ENCODE measurements at places on chromosomes 2 and 18.

GRCh38 chr18:32378705-32379104 lies 92.0 kb downstream of the GAREM1 start:
- no peak for DNase-seq

DNA sequence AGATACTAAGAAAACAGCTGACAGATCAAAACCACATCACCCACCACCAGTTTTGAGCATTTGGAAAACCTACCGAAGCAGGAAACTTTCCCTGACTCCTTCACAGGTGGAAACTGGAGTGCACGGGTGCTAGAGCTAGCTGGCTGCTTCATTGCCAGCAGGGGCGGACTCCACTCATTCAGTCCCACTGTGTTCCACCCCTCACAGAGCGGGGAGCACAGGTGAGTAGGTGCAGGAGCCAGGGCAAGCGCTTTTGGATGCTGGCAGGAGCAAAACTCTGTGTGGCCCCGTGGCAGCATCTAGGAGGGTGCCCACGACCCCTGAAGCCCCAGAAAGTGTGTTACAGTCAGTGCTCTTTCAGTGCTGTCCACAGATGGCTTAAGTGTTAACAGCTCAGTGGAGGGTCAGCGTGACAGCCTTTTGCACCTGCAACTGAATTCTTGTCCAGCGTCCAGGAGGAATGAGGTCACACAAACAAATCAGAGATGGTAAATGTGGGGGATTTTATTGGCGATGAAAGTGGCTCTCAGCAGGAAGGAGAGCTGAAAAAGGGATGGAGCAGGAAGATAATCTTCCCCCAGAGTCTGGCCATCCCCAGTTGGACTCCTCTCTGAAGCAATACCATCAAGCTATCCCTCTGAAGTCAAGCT lies 71.1 kb downstream of the TMEM163 start:
- DNase-seq, result no peak

- no peak for DNase-seq
Measured at GRCh38 chr18:73924307-73924706, 223.3 kb downstream of the FBXO15 start.

GRCh38 chr2:37698931-37699481 lies 27.6 kb upstream of the CDC42EP3 start:
- no peak for DNase-seq

GRCh38 chr2:177270531-177270930 lies 6.0 kb upstream of the NFE2L2 start:
- DNase-seq, result no peak

DNA sequence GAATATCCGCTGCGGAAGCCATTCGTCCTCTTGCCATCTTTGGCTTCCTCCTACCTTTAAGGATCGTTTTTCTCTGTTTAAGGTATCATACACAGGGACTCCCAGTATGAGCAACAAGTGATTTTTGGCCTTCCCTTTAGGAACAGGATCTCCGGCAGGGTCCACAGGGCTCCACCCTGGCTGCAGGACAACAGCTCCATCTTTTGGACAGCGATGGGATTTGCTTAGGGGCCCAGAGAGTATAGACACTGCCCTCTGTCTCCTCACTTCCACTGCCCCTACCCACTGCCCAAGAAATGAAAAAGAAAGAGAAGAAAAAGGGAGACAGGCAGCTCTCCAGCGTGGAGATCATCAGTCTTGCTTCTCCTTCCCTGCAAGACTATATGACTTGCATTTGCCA lies 224.5 kb downstream of the UXS1 start:
- DNase-seq, result no peak

GRCh38 chr2:149055751-149056150 lies 17.3 kb downstream of the LYPD6B start:
- no peak for DNase-seq

DNA sequence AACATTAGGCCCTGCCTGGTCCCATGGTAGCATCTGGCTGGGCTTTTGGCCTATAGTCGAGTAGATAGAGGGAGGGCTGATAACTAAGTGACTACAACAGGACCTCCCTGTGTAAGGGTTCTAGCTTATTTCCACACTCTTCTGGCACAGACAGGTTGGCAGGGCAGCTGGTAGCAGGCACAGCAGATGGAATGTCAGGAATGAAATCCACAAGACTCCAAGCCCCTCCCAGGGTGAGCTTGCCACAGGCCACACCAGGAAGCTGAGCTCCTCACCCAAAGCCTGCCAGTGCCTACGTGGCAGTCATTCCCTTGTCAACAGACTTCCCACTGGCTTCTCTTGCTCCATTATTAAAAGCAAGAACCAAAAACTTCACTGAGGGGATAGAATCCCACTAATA lies 20.7 kb upstream of the C1QL2 start:
- no peak for DNase-seq

DNA sequence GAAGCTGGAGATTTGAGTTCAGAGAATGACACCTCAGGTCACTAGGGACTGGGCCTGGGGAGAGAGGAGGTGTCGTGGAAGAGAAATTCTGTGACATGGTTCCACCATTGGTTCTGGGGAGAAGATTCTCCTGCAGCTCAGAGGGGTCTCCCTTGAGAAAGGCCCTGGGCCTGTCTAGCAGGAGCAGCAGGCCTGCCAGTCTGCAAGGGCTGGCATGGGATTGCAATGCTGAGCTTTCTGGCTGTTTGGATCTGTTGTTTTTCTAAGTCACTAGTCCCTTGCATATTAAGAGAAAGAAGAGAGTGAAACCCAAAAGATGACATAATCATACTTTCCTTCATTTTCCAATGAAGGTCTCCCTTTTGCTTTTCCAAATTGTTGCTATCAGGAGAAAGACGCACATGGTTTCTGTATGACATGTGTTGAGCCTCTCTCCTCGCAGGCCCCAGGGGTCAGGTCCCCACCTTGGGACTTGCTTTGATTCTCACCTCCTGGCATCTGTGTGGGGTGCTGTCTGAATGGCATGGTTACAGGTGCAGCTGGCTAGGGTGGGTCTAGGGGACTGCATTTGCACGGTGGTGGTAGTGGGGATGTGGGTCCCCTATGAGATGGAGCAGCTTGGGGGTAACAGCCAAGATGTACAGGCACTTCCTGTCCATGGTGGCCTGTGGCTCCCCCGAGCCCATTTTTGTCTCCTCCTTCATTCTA lies 117.8 kb downstream of the GLI2 start:
- DNase-seq, result no peak

DNA sequence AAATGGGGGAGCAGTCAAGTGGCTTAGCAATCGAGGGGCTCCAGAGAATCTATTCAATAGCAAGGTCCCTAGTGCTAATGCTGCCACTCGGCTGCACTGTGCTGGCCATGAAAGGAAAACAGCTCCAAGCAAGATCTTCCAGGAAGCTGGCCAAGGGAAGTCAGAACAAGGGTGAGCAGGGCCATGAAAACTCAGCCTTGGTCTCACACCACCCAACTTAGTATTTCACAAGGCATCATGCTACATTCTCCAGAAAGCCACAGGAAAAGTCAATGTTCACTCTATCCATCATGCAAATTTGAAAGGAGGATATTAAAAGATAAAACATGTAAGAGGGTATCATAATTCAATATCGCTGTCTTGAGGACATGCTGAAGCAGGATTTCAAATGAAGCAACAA lies 35.7 kb downstream of the NRP2 start:
- no peak for DNase-seq

DNA sequence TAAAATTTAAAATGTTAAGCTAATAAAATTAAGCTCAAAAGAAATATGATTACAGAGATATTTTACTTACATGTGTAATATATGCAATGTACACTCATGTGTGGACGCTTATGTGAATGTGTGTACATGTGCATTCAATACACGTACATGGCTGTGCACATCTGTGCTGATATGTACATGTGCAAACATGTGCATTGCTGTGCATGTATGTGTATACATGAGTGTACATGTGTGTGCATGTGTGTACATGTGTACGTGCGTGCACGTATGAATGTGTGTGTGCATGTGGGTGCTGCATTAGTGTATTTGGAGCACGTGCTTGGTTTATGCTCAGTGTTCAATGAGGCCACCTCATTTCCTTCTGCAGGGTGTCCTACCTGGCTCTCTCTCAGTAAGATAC lies 88.2 kb upstream of the TMEM18 start:
- DNase-seq, result no peak

GRCh38 chr18:31821545-31822171 lies 61.0 kb upstream of the SLC25A52 start:
- DNase-seq, result no peak

All from MM.1S (cell line).